ENCODE measurements at places on chromosomes 12 and 14. TPM values are rescaled to one million over a fixed set of nuclear protein-coding genes. Genes with fewer than 3 reads are reported as not detected.

Gene SPTLC2
- polyA plus RNA-seq: 30.3 TPM

Gene KRT6A
- polyA plus RNA-seq: not detected

Gene ADAM20
- 0.32 TPM for polyA plus RNA-seq

Gene TMEM233
- 3.7 TPM for polyA plus RNA-seq

Gene NKX2-1
- not detected for polyA plus RNA-seq

Gene EMC9
- polyA plus RNA-seq: 37.2 TPM

Gene CLEC7A
- 2.5 TPM for polyA plus RNA-seq
